CD4-positive, alpha-beta T cell treated with Interferon alpha-2 for 1 hour (primary cell): ENCODE measurements at places on chromosomes 11 and 22.
A peak's percentile ranks its signal among the peaks of the same experiment; 100 is the strongest.

DNA sequence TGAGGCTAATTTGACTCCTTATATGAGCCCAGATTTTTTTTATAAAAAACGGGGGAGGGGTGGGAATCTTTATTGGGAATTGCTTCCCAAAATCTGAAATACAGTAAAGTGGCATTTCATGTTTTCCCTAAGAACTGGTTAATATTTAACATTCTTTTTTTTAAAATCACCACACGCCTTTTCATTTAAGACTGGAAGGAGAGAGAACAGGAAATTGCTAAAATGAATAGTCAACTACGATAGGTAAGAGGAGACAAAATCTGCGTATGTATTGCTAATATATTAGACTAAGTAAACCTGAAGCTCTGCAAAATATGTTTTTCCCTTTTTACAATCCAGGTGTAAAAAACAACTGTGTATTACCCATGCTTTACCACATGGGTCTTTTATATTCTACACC is 57.0 kb downstream of the SOX6 start:
- no peak for DNase-seq

GRCh38 chr11:42319921-42320320 is 860.5 kb upstream of the LRRC4C start:
- no peak for DNase-seq

- no peak for DNase-seq
Measured at GRCh38 chr11:7292922-7293321, 41.2 kb downstream of the SYT9 start.

- no peak for DNase-seq
Measured at GRCh38 chr11:27720277-27720830, 20.1 kb upstream of the BDNF start.

GRCh38 chr22:30947816-30948454 is 20.6 kb downstream of the MORC2 start:
- DNase-seq: peak; percentile 53

- no peak for DNase-seq
Measured at GRCh38 chr22:46815896-46816731, 53.7 kb downstream of the TBC1D22A start.

- no peak for DNase-seq
Measured at GRCh38 chr11:8934742-8935488, 2.2 kb upstream of the C11orf16 start.

- DNase-seq: no peak
Measured at GRCh38 chr11:44760917-44761550, 34.3 kb downstream of the TSPAN18 start.

DNA sequence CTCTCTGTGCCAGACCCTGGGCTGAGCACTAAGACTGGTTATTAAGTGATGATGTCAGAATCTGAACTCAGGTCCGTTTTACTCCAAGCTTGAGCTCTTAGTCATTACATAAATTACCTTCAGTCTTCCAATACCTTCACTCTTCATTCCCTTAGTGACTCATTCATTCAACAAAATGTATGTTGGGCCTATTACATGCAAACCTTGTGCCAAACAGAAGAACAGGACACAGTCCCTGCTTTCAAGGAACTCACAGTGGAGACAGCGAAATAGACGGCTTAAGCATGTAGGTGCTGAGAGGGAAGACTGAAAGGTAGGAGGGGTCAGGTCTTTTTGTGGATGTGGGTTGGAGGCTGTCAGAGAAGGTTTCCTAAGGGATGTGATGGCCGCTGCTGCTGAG is 3.3 kb downstream of the KCTD14 start:
- no peak for DNase-seq

DNA sequence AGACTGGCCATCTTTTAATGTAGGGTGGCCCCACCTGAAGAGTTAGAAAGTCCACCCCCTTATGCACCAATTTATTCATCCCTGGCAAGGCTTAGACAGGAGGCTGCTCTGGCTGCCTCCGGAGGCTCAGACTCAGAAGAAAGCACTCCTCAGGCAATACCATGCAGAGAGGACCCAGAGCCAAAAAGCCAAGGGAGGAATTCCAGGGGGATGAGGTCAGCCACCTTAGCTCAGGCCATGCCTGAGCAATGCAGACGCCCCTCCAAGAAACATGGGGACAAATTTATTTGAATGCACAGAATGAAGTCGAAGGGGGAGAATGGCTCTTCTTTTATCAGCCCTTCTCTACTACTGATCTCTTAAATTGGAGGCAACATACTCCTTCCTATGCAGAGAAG is 39.7 kb upstream of the GLYAT start:
- no peak for DNase-seq

GRCh38 chr11:36577373-36577772 is 9.6 kb downstream of the RAG1 start:
- no peak for DNase-seq

GRCh38 chr22:16609548-16610261 is 17.1 kb upstream of the CCT8L2 start:
- no peak for DNase-seq

- no peak for DNase-seq
Measured at GRCh38 chr11:126480015-126480409, 124.5 kb downstream of the ST3GAL4 start.

GRCh38 chr11:27420722-27421572 is 51.6 kb downstream of the LGR4 start:
- DNase-seq: no peak

DNA sequence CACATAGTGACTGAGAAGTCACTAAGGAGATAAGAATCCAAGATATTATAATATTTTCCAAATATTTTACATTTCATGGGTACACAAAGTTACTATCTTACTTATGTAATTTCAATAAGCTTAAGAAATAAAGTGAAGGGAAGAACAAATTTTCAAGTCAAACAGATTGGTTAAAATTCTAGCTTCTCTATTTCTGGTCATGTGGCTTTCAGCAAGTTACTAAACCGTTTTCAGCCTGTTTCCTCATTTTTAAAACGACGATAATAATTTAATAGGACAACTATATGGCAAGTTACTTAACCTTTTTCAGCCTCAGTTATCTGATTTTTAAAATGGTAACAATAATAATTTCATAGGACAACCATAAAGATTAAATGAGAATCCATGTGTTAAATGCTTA is 15.6 kb downstream of the DCUN1D5 start:
- no peak for DNase-seq

- no peak for DNase-seq
Measured at GRCh38 chr11:73981051-73981805, 1.4 kb downstream of the UCP2 start.

DNA sequence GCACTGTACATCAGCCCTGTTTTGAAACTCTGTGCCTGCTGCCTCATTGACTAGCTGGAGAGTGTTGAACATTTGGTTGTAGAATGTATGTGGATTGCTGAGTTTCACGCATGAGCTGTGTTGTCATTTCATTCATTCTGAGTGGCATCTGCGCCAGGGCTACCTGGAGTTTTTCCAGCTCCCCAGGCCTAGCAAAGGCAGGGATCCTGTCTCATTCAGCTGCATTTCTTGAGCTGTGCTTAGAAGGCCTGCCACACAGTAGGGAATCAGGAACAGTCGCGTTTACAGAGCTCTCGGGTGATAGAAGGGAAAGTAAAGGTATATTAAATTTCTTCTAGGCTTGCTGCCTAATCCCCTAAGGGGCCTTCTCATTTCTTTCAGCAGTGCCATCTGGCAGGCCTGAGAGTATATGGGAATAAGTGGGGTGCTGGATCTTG is 44.3 kb downstream of the PTPRJ start:
- no peak for DNase-seq

DNA sequence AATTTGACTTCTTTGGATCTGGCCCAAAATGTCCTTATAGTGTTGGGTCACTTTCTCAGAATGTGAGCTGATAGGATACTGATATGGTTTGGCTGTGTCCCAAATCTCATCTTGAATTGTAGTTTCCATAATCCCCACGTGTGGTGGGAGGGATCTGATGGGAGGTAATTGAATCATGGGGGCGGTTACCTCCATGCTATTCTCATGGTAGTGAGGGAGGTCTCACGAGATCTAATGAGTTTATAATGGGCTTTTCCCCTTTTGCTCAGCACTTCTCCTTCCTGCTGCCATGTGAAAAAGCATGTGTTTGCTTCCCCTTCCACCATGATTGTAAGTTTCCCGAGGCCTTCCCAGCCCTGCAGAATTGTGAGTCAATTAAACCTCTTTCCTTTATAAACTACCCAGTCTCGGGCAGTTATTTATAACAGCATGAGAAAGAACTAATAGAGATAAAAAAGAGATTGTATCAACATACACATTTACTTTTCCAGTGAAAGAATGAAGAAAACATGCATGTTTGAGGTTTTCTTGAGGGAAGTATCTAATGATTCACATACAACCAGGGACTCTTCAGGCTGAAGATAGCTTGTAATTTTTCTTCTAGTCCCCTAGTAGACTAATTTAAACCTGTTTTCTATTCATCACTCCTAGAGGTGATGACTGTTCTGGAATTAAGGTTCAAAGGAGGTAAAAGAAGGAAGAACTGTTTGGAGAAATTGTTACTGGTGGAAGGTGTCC is 17.3 kb upstream of the CSTF3 start:
- no peak for DNase-seq

DNA sequence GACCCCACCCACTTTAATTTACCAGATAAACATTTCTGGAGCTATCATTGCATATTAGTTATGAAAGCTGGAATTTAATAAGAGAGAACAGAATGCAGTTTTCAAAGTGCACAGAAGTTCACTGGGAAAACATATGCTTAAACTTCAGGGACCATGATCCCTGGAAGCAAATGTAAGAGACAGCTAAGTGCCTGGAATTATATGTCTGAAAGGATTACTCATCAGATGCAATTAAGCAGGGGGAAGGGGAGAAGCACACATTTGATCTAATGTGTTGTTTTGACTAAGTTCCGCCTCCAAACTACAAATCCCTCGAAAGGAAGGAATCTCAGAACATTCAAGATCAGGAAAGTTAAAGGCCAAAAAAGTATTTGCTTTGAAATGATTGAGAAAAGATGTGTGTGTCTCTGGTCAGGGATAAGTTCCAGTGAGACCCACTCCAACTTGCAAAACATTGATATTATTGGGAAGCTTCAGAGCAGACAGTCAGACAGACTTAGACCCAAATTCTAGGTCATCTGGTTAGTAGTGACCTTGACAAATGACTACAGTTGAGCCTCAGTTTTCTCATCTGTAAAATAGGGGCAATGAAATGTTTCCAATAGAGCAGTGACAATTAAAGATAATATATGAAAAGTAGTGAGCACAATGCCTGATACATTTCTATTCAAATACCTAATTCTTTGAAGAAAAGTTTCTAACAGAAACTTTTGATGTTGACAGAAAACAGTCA is 147.6 kb downstream of the ME3 start:
- no peak for DNase-seq

GRCh38 chr11:16763746-16764145 is 25.3 kb downstream of the C11orf58 start:
- DNase-seq: no peak

DNA sequence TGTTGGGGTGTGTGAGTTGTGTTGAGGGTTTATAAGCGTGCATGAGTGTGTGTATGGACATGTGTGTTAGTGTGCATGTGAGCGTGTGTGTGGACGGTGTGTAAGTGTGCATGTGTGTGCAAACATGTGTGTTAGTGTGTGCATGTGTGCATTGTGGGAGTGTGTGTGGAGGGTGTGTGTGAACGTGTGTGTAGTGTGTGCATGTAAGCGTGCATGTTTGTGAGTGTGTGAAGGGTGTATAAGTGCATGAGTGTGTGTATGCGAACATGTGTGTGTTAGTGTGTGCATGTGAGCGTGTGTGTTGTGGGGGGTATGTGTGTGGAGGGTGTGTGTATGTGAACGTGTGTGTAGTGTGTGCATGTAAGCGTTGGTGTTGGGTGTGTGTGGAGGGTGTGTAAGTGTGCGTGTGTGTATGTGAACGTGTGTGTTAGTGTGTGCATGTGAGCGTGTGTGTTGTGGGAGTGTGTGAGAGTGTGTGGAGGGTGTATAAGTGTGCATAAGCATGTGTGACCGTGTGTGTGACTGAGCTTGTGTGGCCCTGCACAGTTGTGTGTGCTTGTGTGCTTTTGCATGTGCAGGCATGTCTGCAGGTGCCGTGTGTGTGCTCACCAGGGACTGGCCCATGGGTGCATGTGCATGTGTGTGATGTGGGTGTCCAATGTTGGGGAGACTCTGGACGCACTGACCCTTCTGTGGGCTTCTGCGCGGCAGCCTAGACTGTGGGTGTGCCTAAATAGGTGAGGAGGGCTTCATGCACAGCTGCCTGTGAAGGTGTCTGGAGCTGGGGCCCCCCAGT is 866.2 kb downstream of the TBC1D22A start:
- DNase-seq: no peak

GRCh38 chr11:65243797-65244196 is 18.0 kb upstream of the POLA2 start:
- no peak for DNase-seq

DNA sequence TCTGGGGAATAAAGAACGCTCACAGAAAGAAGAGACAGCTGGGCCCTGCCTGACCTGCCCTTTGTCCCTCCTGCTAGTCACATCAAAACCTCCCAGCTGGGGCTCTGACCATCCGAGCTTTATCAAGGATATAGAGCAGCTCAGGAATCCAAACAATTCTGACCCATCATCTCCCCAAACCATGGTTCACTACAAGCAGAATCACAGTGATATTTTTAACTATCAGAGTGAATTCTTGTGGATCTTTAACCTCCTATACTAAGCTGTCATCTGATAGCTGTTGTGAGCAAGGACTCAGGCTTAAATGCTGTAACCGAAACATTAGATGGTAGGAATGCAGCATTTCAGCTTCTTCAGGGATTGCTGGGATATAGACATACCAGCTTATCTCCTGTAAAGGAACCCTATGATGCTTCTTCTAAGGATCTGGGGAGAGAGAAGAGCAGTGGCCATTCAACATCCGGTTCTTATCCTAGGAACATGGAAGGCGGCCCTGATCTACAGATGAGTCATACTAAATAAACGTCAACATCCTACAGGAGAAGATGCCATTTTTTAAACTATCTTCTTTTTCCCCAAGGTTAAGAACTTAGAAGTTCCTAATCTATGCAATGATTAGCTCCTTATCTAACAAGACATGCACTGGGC is 84.7 kb upstream of the AKIP1 start:
- no peak for DNase-seq

DNA sequence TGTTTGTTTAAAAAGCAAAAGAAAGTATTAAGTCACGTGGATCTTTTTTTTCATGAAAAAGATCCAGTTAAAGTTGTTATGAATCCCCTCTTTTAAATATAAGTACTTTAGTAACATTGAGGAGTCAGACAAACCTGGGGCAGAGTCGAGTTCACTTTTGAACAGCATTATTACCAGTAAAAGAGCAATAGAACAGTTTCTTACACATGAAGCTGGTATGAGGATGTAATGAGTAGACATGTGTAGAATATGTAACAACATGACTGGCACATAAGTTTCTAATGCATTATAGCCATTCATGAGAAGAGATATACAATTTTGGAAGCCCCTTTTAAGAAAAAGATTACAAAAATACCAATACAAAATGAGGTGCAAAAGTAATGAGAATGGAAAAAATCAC is 7.6 kb upstream of the MUC15 start:
- DNase-seq: no peak

- no peak for DNase-seq
Measured at GRCh38 chr11:75526192-75526541, 426 bp upstream of the GDPD5 start.

- no peak for DNase-seq
Measured at GRCh38 chr11:130070846-130071200, 1.1 kb downstream of the APLP2 start.

GRCh38 chr22:37219533-37219932 is 7.3 kb upstream of the SSTR3 start:
- peak; percentile 28 for DNase-seq
